Activated T-cell treated with anti-CD3 and anti-CD28 coated beads, Interleukin-2, amount 50 U/mL, for 72 hours (primary cell): ENCODE measurements at places on chromosomes 2 and 18. TPM values are rescaled to one million over a fixed set of nuclear protein-coding genes. Genes with fewer than 3 reads are reported as not detected.

LIMS2 gene
- total RNA-seq = 6.4 TPM

DNA sequence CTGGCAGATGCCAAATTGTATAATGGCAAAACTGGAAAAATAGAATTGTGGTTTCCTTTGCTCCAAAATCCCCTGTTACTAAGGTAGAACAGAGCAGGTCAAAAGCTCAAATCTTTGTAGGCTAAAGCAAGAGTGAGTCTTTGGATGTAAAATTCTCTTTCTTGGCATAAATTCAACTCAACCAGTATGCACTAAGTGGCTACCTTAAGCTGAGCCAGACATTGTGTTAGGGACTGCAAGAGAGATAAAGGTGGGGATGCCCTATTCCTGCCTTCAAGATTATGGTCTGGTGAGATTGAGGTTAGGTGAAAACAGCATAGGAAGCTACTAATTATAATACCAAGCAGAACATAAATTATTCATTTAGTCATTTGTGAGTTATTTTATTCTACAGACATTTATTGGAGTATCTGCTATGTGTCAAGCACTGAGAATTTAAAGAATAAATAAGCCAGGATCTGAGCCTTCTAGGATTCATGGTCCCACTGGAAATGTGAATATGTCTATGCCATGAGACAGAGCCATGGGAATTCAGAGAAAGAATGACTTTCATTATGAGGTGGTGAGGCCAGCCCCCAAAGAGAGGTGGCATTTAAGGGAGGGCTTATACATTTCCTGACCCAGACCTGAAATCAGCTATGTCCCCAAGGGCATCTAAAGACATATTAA, 198.0 kb upstream of the NCKAP5 start:
- no peak for DNase-seq

GRCh38 chr2:199968126-199968525, 12.7 kb downstream of the MAIP1 start:
- no peak for DNase-seq

GAL3ST2 gene
- total RNA-seq = 0.53 TPM

DNA sequence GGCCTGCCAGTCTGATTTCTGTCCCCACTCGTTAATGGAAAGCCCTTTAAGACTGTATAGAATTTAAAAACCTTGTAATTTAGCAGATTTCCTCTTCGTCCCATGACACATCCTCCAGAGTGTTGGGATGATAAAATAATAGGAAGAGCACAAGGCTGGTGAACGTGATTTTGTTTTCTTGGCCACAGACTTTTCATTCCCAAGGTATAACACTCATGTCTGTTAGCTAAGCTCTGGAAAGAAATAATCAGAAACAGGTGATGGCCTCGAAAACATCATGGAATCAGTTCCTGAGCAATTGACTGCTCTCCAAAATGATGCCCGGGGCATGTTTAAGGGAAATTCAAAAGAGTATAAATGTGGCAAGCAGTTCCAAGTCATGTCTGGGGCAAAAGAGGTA, 337.8 kb upstream of the TCF4 start:
- no peak for DNase-seq

DNA sequence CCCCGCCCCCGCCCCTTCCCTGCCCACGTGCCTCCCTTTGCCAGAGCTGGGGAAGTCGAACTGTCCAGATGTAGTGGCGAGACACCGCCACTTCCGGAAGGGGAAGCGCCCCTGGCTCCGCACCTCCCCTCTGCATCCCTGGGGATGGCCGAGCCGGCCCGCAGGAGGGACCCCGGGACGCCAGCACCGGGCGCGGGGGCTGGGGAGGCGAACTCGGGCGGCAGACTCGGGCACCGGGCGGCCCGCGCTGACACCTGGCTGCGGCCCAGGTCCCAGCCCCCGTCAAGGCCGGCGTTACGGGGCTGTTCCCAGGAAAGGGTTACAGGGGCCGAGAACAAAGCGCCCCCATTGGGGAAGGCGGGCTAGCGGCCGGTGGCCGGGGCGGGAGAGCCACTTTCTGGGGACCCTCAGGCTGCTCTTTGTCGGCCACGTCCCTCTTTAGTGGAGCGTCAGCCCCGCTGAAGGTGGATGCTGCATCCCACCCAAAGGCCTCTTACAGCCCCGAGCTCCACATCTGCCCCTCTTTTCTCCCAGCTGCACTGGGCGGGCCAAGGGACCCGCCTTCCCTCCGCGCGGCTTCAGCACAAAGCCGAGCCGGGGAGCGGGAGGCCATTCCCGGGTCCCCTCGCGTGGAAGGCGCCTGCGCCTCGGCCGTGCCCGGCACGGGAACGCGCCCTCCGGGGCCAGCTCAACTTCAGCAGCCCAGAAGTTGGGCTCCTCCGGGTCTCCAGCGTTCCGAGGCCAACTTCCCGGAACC, 1.3 kb downstream of the SDC1 start:
- DNase-seq = peak; percentile 11

DNA sequence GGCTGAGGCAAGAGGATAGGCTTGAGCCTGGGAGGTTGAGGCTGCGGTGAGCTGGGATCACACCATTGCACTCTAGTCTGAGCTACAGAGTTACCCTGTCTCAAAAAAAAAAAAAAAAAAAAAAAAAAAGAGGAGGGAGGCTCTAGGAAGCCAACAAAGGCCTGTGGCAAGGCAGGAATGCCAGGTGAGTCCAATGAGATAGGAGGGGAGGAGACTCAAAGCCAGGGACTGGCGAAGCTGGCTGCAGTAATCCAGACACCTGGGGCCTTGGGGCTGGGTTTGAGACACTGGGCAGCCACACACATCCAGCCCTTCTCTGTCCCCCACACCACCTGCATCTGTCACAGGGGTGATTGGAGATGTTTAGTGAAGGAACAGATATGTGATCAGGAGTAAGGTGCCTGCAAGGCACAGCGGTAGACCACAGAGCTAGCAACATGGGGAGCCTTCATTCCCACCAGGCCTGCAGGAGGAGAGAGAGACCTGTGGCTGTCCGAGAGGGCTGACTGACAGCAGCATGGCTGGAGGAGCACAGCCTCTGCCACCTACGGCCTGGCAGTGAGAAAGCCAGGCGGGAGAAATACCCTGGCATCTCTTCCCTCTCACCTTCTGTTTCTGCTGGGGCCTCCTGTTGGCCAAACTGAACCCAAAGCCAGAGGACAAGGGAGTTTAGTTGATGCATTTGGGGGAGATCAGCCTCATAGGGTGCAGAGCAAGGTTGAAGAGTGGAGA, 9.5 kb downstream of the CHPF start:
- no peak for DNase-seq

DNA sequence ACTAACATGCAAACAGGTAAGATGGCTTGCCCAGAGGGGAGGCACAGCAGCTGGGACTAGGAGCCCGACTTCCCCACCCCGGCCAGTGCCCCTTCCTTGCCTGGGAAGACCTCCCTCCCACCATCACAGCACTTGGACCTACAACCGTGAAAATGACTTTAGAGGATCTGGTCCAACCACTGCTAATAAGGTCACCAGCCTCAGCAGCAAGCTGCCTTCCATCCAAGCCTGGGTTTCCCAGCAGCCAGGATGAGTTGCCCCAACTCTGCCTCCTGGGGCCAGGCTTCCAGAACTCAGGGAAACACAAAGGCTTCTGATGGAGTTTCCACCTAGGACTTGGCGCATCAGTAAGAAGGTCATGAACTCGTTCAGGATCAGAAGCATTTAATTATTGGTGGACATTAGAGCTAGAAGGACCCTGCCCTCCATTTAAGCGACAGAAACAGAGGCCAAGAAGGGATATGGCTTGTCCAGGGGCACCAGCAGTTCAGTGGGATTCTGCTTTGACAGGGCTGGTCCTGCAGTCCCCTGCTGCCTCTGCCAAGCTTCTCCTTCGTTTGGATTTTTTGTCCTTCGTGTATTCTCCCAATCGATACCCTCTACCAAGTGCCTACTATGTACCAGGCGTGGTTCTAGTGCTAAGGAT, 403.0 kb upstream of the ID2 start:
- DNase-seq = no peak

DNA sequence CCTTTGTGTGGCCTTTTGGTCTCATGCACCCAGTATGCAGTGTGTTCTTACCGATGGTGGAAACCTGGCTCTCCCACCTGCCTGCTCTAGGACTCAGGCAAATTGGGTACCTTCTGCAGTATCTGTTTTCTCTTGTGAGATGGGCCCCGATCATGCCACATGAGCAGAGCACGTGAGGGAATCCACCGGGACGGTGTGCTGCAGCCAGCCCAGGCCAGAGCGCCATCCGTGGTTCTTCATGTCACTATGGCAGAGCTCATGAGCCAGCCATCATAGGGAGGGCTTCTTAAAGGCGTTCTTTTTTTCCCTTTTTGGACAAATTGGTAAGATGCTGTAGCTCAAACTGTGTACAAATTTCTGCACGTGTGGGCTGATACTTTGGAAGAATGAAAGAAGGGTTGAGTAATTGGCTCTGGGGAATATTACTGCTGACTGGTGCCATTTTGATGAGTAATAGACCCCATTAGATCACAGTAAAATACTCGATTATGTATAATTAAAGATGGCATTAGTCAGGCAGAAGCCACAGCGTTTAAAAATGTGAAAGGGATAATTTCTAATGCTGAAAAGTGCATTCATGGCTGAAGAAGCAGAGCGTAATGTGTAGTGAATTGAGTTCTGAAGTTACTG, 19.2 kb downstream of the SH3RF3 start:
- DNase-seq = no peak

GLS gene
- total RNA-seq = 288 TPM

DNA sequence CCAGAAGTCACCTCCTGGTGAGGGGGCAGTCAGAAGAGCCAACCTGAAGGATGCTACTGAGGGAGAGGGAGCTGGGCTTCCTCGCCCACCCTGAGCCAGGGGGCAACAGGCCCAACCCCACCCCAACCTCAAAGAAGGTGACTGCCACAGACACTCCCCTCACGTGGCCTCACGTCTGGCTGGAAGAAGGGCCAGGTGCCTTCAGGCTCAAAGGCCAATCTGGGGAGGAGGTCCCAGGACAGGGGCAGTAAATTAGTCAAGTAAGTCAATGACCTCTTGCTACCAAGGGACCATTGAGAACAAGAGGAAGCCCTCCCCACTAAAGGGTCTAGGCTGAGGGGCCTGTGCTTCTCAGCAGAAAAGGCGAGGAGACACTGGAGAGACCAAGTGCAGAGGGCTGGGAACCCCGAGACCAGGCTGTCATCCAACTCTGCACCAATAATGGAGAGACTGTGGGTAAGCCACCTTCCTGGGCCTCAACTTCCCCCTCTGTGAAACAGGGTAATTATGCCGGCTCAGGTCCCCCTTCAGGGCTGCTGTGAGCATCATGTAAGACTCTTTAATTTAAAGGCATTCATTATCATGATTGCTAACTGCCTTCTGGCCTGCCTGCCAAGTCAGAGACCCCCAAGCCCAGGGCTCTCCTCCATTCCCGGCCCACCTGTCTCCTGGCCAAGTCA, 20.2 kb upstream of the TNS1 start:
- DNase-seq = no peak

CNRIP1 gene
- total RNA-seq = not detected

GRCh38 chr2:70870790-70871189, 35.2 kb upstream of the CD207 start:
- no peak for DNase-seq

GKN1 gene
- total RNA-seq = not detected

DNA sequence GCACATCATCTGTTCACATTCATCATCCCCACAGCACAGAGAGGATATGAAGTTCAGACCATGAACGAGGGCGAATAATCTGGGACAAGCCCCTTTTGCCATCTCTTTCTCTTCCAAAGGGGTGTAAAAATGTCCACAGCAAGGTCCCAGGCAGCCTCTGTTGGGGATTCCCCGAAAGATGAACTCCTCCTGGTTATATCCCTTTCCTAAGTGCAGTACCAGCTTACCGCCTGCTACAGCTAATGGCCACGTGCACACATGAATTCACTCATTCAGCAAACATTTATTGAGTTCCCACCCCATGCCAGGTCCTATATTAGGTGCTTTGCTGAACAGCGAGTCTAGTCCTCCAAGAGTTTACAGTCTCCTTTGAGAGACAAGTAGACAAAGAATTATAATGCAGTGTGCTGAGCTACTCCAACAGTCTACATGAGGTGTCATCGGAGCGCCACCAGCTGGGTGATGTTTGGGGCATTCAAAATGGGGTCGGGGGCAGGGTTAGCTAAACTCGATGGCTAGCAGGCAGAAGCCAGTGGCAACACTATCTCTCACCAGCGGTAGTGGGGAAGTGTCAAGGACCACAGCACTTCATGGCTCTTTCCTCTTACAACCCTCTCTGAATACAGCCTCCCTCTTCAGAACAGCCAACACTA, 228.9 kb downstream of the TMEM163 start:
- no peak for DNase-seq

HRH4 gene
- 0.16 TPM for total RNA-seq

DNA sequence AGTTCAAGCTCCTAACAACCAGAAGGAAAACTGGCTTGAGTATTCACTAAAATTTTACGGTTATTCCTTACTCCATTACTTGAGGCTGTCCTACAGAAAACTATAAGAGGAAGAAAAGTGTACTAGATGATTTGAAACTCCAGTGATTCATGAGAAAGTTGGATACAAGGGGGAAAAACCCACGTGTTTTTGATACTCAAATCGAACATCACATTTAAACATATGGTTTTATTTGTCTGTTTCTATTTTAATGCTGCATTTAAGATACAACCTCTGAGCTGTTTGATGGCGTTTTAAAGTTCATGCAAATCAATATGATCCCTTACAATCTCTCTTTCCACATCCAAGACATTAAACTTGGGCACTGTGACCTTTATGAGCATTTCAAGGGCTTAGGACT, 125.1 kb upstream of the LMAN1 start:
- DNase-seq = no peak

- DNase-seq = no peak
Measured at GRCh38 chr2:156339110-156339847, 6.8 kb upstream of the NR4A2 start.

OXER1 gene
- 1.9 TPM for total RNA-seq

DNA sequence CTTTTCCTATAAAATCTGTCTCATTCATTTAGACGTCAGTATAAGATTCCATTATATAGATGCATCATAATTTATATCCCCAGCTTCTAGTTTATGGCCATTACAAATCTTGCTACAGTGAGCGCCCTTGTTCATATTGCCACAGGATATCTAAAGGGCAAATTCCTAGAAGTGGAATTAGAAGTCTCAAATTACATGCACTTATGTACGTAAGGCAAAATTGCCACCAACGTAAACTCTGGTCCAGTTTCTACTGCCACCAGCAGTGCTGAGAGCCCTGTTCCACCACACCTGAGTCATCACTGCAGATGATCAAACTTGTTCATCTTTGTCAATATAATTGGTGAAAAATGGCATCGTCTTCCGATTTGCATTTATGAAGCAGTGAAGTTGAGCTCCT, 90.9 kb upstream of the ID2 start:
- no peak for DNase-seq

GRCh38 chr18:63869851-63870250, 17.7 kb upstream of the SERPINB2 start:
- DNase-seq = no peak

DNA sequence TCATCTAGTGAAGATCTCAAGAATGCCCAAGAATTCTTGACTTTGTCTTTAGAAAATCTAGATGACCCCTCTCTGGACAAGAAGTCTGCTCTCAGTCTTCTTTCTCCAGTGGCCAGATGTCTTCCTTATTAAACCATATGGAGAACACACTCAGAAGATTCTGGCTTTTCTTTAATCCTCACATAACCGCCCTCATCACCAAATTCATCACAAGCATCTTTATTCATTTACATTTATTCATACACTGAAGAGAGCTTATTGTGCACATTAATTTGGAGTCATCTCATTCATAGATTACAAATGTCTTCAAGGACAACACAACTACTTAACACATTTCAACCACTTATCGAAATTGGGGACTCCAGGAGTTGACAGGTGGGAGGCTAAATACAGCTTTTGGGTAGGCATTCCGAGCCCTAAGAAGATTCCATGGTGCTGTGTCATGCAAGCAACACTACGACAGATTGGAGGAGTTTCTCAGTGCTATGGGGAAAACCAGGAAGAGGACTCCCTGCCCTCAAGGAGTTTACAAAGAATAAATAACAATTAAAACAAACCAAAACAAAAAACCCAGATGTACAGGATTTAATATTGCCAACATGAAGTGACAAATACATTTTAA, 64.8 kb upstream of the LCLAT1 start:
- no peak for DNase-seq
